ENCODE measurements at places on chromosomes 6 and 20.

DNA sequence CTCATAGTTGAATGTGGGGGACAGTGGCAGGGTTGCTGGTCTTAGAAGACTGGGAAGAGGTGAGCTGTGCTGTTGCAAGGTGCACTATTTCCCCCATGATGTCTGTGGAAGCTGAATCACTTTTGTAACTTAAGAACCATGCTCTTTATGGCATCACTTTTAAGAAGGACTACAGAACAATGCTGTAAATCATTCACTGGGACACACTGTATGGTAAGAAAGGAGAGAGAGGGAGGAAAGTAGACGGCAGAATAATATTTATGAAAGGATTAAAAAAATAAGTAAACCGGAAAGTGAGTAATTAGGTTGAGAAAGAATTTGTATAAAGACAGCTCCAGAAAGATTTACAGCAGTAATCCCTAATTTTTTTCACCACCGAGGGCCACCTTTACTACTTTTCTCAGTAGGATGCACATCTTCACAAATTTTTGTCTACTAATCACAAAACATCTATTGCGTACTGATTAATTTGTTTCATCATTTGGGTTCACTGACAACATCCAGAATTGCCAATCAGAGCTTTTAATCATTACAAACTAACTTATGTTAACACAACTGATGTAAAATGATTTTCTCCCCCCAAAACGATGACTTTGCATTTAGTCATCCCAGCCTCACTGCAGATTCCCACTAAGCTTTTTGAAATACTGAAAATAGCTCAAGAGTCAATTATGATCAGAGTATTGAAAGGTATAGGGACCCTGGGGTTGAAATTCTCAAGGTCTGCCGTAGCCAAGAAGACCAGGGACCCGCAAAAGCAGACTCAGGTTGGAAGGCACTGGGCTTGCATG is 560.7 kb upstream of the NOX3 start:
- DNase-seq: no peak

DNA sequence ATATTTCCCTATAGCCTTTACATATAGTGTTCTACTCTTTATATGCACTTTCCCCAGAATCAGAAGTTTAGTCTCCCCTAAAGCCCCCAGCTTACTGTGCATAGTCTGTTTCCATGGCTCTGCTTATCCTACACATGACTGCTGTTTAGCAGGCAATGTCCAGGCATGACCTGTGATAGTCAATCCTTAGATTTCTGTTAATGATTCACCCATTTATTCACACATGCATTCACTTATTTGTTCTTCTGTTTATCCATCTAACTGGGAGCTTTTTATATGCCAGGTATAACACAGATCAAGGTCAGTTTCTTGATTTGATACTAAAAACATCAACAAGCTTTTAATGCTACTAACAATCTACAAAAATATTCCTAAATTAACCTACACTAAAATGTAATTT is 300.8 kb downstream of the PHF3 start:
- no peak for DNase-seq

- DNase-seq: no peak
Measured at GRCh38 chr6:14450133-14450504, 332.5 kb downstream of the CD83 start.

DNA sequence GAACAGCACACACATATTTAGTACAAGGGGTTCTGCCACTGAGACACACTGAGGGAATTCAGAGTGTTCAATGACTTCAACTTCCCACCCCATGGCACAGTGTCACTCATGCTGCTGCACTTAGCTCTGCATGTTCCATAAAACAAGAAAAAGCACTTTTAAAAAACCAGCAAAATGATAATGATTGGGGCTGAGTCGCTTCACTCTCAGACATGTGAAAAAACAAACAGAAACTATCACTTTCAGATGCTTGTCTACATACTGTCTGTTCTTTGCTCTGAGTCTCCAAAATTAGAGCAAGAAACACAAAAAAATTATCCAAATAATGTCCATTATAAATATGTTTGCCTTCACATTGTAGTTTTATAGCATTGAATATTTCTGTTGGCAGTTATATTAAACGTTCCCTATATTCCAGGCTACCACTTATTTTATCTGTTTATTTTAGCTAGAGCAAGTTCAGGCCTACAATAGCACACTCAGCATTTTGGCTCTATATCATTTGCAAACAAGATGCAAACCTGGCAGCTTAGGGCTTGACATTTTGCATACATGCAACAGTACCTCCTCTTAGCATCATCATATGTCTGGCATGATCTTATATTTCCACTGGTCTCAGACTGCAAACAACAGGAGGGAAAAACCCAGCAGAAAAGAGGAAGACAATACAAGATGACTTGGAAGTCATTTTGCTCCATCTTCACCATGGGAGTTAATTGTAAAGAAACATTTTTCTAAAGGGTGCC is 398.8 kb downstream of the HACE1 start:
- no peak for DNase-seq

- no peak for DNase-seq
Measured at GRCh38 chr6:154907291-154907690, 87.8 kb upstream of the TIAM2 start.

- no peak for DNase-seq
Measured at GRCh38 chr20:4780245-4780644, 58.5 kb downstream of the PRND start.

DNA sequence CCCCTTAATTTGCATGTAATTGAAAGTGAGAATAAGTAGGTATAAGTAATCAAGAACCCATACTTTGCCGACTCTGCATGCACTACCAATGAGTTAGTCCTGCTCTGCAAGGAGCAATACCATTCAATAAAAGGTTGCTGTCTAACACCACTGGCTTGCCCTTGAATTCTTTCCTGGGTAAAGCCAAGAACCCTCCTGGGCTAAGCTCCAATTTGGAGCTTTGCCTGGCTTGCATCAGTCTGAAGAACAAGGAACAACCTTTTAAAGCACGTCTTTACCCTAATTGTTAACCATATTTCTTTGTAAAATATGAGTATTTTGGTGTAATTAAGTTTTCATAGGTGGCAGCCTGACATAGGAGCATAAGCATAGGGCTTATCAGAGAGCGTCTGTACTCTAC is 367.7 kb downstream of the MEI4 start:
- no peak for DNase-seq

DNA sequence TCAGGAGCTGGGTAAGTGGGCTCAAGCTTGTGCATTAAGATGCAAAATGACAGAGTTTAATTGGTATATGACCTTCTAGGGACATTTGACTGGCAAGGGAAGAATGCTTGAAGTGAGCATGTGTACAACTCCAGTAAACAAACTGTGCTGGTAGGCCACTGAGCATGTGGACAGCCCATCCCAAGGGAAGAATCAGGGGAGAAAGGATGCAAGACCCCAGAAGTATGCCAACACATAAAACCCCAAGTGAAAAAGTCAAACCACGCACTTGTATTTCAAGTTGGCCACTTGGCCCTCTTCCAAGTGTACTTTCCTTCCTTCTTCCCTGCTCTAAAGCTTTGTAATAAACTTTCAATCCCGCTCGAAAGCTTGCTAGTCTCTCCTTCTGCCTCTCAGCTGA is 10.4 kb upstream of the THBD start:
- DNase-seq: no peak

DNA sequence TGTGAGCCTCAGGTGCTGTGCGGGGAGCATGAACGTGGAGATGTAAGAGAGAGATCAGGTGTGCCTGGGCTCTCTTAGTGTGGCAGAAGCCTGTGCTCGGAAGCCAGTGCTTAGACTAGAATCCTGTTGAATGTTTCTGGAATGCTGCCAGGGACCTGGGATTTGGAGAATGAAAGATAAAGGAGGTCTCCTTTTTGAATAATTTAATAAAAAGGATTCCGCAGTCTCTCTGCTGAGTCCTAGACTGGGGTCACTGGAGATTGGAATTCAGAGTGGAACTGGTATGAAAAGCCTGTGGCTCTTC is 18.8 kb upstream of the EFCAB8 start:
- DNase-seq: no peak

DNA sequence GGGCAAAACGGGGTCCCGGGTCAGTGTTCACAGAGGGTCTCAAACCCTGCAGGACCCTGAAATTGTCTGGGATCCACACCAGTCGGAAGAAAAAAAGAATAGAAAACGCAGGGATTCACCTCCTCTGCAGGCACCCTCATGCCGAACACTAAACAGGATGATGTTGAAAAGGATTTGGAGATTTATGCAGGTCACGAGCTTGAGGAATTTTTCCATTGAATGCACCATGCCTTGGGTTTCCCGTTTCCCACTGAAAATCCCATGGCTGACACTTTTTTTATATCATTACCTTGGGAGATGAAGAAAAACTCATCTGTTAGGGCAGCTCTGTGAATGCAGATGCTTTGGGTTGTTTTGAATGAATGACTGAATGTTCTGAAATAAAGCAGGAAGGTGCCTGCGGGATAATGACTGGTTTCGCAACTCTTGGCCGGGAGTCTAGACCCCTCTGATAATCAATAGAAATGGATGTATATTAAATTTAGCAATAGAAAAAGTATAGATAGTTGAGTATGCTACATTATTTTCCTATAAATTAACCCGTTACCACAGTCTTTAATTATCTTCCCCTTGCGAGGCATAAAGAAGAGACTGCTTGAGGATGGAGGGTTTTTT is 147.5 kb upstream of the AFDN start:
- DNase-seq: no peak

- DNase-seq: no peak
Measured at GRCh38 chr20:4728120-4728760, 6.5 kb downstream of the PRND start.

GRCh38 chr6:130409418-130410100 is 43.7 kb downstream of the TMEM200A start:
- DNase-seq: no peak

DNA sequence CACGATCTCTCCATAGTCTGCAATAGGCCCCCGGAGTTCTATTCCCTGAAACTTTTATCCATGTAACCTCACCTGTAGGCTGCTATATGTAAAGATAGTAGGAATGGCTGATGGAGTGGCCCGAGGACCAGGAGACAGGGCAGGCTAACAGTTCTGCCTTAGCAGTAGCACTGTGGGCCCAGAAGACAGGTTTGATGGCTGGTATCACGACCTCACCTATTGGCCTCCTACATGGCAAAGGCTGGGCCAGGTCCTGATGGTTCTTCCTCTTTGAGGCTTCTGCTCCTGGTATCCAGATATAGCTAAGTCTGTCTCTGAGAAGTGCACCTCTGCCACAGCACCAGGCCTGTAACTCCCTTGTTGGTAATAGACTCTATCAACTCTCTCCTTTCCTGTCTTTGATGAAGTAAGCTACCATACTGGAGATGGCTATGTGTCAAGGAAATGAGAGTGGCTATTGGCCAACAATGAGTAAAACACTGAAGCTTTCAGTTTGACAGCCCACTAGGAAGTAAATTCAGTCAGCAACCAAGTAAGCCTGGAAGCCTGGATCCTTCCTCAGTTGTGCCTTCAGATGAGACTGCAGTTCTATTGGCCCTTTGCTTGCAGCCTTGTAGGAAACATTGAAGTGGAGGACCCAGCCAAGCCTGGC is 5.7 kb downstream of the SPEF1 start:
- DNase-seq: no peak

DNA sequence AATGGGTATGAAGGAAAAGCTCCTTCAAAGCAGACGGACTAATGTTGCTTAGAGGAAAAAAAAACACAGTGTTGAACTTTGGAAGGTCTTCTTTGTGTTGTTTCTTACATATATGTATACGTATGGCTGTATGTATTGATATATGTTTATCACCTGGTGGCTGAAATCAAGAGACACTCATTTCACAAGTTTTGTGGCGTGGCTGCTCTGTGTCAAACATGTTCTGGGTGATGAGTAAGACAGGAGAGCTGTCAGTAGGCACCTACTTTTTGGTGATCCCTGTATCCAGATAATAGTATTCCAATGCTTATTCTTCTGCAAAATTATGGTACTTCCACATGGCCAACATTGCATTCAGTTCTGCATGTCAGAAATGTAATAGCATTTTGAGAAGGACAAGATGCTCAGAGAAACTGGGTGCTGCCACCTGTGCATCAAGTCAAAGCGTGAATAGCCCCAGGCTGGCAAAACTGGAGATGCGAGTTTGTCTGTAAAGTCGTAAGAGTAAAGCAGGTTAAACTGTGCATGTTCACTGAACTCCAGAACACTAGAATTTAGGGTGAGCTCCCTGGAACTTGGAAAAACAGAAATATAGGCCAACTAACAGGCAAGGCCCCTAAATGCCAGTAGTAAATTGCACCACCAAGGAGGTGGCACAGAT is 67.9 kb downstream of the ARMC2 start:
- DNase-seq: no peak

- no peak for DNase-seq
Measured at GRCh38 chr6:37357860-37358259, 4.1 kb downstream of the RNF8 start.

- no peak for DNase-seq
Measured at GRCh38 chr6:34531580-34532201, 24.4 kb downstream of the SPDEF start.

DNA sequence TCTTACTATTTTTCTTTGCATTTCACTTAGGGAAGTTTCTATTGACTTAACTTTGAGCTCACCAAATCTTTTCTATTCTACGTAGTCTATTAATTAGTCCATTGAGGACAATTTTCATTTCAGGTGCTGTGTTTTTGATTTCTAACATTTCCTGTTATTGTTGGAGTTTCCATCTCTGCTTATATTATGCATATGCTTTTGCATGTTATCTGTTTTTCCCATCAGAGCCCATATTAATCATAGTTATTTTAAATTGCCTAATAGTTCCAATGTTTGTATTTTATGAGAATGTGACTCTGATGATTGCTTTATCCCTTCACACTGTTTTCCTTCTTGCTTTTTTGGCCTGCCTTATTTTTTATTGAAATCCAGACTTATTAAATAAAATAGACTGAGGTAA is 414.5 kb upstream of the OPRM1 start:
- no peak for DNase-seq

- DNase-seq: no peak
Measured at GRCh38 chr6:167965592-167966539, 31.6 kb upstream of the KIF25 start.

- DNase-seq: no peak
Measured at GRCh38 chr6:21753241-21754108, 159.9 kb downstream of the SOX4 start.

- DNase-seq: no peak
Measured at GRCh38 chr6:35463292-35463691, 4.9 kb upstream of the RPL10A start.

GRCh38 chr20:57747861-57748481 is 38.2 kb upstream of the PMEPA1 start:
- DNase-seq: no peak

DNA sequence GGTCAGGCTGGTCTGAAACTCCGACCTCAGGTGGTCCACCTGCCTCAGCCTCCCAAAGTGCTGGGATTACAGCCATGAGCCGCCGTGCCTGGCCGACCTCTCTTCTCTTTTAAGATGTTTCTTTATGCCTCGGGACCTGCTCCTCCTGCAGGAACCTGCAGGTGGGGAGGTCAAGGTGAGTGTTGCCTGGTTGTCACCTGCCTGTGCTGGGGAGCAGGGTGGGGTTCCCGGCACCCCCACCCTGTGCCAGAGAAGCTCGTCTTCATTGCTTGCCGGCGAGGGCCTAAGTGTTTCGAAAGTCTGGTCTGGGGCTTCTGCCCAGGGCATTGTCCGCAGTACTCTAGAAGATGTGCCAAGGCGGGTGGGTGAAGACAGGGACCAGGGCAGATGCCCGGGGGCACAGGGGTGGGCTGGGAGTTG is 36.0 kb downstream of the SYNJ2 start:
- DNase-seq: no peak

- no peak for DNase-seq
Measured at GRCh38 chr6:30610065-30610464, 7.0 kb downstream of the PPP1R10 start.

Data from effector CD8-positive, alpha-beta T cell (primary cell).